NCI-H1105 (cell line): ENCODE measurements at places on chromosomes 11 and 22.
A peak's percentile ranks its signal among the peaks of the same experiment; 100 is the strongest.

DNA sequence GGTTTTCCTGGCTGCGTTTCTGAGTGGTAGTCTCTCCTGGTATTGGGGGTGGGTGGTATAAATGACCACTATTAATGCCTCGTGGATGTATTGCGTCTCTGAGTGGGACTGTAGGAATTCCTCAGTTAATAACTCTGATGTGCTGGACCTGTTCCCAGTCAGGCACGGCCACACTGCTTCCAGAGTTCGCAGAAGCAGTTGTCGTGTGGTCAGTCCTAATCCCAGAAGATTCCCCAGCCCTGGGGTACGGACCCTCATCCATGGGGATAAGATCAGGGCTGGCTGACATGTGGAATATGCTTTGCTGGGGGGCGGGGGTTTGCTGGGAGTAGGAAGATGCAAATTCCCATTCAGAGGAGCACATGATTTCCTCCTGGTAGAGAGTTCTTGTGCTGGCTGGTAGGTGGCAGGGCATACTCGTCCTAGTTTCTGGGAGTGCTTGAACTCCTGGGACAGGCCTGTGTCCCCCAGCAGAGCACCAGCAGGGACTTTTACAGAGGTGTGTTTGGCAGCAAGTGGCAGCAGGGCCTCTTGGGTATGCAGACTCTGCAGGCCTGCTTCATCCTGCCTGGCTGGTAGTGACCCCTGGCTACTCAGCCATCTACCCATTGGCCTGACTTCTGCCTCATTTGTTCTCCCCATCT, 157.4 kb downstream of the NAV2 start:
- DNase-seq, result peak; percentile 9

DNA sequence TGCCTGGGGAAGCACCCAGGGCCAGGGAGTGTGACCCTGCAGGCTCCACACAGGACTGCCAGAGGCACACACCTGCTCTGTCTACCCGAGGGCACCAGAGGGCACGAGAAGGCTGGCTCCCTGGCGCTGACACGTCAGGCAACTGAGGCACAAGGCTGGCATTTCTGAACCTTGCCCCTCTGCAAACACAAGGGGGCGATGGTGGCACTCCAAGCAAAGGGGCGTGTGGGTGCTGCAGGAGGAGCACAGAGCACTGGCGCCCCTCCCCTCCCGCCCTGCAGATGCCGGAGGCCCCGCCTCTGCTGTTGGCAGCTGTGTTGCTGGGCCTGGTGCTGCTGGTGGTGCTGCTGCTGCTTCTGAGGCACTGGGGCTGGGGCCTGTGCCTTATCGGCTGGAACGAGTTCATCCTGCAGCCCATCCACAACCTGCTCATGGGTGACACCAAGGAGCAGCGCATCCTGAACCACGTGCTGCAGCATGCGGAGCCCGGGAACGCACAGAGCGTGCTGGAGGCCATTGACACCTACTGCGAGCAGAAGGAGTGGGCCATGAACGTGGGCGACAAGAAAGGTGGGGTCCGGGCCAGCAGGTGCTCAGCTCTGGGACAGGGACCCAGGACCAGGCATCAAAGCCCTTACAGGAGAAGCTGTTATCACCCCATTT, 20.8 kb upstream of the TXNRD2 start:
- DNase-seq, result peak; percentile 60

GRCh38 chr11:123052901-123053721, 8.8 kb downstream of the HSPA8 start:
- DNase-seq, result no peak

GRCh38 chr11:69370984-69371709, 77.2 kb downstream of the MYEOV start:
- no peak for DNase-seq

DNA sequence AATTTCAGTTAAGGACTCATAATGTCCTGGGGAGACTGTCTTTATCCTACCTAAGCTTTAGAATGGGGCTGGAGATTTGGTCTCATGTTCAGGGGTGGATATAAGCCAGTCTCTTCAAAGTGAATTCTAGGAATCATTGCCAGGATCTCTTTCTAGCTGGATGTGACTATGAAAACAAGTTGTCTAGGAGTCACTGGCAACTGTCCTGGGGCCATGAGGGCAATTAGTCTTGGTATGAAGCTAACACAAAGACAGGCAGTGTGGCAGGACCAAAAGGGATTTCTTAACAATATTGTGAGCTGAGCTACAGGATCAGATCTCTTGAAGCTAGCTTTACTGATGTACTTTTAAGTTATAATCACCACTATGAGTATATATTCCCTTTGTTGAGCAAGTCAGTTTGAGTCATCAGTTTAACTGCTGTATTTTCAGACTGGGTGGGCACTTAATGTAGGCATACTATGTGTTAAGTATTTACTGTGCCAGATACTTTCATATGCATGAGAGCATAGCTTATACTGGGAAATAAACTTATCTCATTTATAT, 390.0 kb upstream of the CCDC90B start:
- DNase-seq, result no peak

- peak; percentile 70 for DNase-seq
Measured at GRCh38 chr22:45534339-45535192, 31.9 kb downstream of the FBLN1 start.

DNA sequence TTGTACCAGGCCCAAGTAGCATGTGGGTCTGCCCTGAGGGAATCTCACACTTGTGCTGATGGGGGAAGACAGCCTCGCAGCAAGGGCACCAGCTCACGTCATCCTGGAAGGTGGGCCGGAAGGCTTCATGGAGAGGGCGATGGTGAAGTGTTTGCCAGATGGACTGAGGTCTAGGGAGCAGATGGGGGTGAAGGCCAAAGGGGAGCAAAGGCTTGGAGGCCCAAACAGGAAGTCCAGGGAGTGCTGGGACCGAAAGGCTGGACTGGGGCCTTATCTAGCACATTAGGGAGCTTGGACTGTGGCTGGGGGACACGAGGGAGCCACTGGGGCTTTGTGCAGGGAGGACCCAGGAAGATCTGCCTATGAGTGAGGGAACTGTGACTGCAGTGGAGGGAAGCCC, 1.2 kb upstream of the TNFRSF13C start:
- no peak for DNase-seq

DNA sequence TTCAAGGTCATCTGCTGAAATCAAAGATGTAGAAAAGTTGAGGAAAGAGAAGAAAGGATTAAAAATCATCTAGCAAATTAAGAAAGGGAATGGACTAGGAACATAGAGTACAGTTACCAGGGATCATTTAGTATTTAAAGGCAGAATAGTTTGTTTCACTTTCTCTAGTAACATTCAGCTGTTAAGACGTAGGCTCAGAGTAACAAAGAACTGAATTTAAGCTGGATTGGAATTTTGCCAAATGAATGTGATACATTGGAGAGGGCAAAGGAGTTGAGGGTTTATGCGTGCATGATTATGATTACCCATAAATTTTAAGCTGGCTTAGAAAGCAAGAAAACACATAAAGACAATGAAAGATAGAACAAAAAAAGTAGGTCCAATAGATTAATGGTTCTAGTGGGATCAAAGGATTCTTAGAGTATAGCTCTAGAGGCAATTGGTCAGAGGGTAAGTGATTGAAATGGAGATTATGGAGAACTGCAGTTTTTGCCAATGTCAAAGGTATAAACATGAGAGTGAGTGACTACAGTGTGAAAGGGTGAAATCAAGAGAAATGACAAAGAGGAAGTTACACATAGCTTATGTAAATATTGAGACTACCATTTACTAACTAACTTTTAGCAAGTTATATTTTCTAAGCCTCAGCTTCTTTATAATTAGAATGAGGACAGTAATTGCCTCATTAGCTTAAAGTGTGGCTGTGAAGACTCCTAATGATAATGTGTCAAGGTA, 190.0 kb downstream of the GRIA4 start:
- peak; percentile 39 for DNase-seq

DNA sequence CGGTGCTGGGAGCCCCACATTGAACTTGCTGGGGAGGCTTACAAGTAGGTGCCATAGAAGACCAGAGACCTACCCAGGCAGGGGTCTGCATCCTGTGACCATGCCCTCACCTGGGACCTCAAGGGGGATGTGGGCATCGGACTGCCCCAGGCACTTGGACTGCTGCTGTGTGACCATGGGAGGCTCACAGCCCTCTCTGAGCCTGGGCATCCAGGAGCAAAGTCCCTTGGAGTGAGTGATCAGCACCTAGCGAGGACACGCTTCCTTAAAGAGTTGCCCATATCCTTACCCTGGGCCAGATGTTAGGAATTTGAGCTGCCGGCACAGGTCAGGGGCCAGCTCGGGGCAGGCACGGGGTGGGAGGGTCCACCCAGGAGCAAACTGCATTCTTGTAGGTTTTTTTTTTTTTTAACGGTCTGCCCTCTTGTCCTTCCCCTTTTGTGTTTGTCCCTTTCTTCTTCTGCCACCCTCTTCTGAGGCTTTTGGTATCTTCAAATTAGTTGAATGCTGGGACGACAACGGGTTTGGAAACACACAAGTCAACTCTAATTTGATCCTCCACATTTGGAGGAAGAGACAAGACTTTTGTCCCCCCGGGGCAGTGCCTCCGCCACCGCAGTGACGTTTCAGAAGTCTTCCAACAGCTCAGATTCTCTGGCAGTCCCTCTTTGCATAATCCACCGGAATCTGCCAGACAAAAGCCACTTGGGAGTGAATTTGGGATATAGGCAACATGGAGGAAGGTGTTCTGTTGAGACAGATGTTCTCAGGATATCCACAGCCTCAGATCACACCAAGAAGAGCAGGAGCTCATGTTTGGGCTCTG, 46.1 kb upstream of the LINC01488 start:
- no peak for DNase-seq

- DNase-seq, result no peak
Measured at GRCh38 chr11:65928667-65929066, 9.4 kb downstream of the DRAP1 start.

GRCh38 chr11:79304599-79305212, 136.1 kb downstream of the TENM4 start:
- no peak for DNase-seq

DNA sequence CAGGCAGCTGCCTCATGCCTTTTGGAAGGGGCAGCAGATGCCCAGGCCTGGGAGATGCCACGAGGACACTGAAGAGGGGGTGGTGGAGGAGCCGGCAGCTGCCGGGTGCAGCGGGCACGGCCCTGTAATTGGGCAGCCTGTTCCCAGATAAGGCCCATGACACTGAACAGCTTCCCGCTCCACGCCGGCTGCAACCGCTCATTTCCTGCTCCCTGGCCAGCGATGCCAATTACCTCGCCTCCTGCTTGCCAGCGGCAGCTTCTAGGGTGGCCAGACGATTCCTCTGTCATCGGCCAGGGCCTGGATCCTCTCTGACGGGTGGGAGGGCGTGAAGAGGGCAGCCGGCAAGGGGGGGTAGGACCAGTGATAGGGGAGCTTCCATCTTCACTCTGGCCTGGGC, 22.8 kb downstream of the FLRT1 start:
- DNase-seq, result no peak

DNA sequence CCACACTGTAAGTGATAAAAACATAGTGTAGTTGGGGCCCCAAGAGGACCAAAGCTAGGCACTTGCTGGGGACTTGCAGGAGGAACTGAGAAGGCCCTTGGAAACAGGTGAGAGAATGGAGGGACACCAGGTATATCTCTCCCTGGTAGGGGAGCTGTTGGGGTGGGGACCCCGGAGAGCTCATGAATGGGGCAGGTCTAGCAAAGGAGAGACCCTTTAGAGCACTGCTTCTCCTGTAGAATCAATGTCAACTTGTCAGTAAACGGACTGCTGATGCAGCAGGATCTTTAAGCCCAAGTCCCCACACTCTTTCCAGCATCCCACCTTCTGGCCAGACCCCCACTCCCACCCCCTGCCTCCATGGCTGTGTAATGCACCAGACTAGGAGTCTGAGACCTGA, 109.6 kb upstream of the THY1 start:
- DNase-seq, result no peak

- no peak for DNase-seq
Measured at GRCh38 chr22:17358415-17358814, 10.8 kb upstream of the CECR2 start.

GRCh38 chr11:130478204-130478701, 29.8 kb downstream of the ADAMTS15 start:
- DNase-seq, result no peak

DNA sequence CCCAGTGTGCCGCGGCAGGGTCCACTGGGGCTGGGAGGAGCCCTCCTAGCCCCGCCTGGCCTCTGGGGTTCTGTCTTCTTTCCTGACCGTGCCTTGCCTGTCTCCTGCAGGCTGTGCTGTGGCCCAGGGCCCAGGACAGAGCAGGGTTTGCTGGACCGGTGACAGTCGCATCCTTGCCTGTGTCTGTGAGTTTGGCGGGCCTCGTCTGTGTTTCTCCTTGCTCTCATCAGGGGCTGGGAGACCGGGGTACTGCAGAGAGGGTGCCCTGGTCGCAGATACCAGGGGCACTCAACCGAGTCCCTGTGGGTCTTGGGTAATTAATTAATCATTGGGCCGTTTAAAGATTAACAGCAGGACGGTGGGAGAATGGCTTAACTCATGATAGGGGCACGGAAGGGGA, 29.9 kb downstream of the RPL3 start:
- DNase-seq, result no peak

- no peak for DNase-seq
Measured at GRCh38 chr11:76587820-76588454, 82.6 kb downstream of the LRRC32 start.

DNA sequence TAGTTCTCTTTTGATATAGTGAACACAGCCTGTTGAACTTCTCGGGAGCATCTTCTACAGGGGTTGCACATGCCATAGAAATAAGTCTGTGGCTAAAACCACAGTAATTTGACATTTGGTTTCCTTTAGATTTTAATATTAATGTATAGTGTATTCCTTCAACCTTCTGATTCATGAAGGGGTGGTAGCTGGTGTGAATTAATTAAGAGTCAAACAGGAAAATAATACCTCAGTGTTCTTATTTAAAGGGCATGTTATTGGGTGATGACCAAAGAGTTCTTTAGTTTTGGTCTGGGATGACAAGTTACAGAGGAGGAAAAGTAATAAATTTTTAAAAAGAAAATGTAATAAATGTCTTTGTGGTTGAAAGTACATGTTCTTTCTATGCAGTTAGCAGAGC, 86.8 kb downstream of the PDHX start:
- DNase-seq, result no peak
